Esophagus muscularis mucosa (tissue), 4 donors: ENCODE measurements at places on chromosomes 7 and 10. TPM values are rescaled to one million over a fixed set of nuclear protein-coding genes. Genes with fewer than 3 reads are reported as not detected.
A peak's percentile ranks its signal among the peaks of the same experiment; 100 is the strongest.

DNA sequence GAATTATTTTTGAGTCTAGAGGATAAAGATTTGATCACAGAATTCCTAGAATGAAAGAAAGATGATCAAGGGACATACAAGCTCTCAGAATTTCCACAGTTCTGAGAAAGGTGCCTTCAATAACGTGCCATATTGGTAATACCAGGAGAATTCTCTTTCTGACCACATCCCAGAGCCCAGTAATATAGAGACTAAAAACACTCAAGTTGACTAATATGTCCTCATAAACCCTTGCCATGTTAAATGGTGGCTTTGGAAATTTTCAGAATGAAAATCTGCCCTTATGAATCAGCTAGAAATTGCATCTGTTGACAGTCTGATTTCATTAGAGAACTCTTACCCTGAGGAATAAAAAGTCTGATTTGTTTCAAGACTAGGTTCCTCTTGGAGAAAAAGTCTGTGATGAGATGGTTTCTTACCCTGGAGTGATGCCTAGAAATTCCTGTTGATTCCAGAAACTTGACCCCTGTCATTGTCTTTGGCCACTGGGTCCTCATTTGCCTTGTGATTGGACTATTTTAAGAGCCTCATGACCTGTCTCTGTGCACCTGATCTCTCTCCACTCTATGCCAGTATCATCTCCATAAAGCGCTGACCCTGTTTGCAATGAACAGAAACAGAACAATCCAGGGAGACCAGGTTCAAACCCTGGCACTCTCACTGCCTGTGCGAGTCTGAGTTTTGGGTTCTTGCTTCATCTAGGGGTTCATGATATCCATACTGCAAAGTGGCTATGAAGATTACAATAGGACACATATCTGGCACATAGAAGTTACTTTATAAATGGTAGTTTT lies 3.3 kb downstream of the IL2RA start:
- DNase-seq = no peak

DNA sequence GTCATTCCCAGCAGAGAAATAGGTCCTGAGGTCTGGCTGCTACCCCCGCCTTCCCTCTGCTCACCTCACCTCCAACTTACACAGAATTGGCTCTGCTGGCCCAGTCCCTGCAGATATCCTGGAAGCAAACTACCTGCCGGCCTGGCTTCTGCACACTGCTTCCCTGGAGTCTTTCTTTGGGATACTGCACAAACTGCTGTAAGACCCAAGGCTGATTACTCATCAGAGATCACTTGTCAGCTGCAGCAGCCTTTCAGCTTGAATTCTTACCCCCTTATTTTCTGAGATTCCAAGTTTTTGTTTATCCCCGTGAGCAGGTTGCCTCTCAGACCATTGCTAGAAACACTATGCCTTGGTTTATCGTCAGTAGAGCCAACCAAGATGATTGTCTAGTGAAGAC lies 426.4 kb downstream of the PHTF2 start:
- DNase-seq = no peak

DNA sequence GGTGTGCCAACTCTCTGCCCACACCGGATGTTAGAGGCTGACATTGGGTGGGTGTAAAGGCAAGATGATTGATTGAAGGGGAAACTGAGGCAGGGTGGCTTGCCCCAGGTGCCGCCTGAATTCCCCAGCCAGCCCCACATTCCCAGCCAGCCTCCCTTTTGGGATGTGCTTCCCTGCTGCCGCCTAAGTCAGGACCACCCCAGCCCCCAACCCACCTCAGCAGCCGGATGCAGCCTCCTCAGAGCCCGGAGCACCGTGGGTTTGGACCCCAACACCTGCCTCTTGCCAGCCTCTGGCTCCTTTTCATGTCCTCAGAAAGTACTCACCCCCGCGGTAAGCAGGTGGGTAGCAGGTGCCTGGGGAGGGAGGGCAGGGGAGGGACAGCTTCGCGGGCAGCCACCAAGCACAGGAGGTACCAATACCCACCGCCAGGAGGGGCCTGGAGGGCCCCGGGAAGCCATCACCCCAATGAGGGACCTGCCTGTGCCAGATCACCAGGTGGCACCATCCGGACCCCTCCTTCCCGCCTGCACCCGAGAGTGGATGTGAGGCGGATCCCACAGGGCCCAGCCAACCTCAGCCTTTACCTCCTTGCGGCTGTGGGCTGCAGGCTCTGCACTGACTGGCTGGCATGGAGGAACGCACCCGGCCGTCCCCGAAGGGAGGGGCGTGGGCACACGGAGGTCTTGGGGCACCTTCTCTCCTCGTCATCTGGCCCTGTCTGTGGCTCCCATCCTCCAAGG lies 60.5 kb downstream of the PWWP2B start:
- no peak for DNase-seq

DNA sequence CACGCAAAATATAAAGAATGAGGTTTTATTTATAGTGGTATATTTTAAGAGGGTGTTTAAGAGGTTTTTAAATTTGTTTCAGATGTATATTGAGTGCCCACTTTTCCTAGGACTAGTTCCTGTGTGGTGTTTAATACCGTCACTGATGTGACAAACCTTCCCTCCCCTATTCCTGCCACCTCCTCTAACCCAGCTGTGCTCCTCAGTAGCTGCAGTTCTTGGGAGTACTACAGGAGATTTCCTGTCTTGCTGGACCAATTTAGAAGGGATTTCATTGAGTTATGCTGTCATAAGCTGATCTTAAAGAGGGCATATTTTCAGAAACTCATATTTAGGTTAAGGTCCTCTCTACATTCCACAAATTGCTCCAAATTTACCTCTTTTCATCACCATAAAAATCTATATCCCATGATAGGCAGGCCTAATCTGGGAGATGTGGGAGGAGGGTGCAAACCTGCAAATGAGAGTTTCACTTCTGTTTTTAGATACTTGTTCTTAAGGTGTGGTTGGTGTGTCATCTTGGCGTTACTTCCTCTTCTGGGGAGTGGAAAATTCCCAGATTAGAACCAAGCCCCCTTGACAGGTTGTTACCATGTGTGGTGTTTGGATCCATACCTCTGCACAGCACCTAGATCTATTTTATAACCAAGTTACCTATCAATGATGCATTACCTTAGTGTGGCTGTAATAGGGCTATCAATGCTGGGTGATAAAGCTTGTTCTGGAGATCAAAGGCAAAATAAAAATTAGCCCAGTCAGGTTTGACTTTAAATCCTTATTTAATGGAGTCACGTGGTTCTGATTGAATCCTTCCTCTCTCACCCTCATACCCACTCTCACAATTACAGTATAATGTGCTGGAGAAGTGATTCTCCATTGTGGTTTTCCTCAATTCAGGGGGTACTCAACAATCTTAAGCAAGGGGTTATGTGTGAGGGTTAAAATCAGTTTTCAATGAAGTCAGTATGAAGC lies 141.1 kb downstream of the CDK14 start:
- DNase-seq = no peak

DNA sequence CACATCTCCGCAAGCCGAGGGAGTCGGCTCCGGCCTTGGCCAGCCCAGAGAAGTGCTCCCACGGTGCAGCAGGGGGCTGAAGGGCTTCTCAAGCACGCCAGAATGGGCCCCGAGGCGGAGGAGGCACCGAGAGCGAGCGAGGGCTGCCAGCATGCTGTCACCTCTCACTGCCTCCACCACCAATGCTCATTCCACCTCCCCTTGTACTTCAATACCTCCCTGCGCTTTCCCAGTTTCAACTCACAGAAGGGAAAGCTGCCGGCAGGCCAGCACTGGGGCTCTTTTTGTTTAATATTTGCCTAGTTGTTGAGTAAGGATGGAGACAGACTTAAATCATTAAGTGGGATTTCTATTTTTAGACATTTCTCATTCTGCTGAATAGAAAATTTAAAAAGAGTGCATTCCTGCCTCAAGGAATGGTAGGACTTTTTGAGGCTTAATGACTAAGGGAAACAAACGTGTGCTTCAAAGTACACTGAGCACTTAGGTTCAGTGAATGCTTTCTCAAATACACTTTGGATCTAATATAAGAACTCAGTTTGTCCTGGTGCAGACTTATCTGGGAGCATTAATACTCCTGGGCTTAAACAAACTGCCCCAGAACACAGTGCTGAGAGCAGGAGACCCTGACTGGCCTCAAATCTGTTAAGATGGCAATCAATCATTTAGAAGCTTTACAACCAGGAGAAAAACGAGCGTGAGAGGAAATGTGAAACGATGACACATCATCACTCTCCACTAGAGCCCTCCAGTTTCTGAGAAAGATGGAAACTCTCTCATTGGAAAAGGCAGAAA lies 131.2 kb downstream of the RALA start:
- DNase-seq = no peak

DNA sequence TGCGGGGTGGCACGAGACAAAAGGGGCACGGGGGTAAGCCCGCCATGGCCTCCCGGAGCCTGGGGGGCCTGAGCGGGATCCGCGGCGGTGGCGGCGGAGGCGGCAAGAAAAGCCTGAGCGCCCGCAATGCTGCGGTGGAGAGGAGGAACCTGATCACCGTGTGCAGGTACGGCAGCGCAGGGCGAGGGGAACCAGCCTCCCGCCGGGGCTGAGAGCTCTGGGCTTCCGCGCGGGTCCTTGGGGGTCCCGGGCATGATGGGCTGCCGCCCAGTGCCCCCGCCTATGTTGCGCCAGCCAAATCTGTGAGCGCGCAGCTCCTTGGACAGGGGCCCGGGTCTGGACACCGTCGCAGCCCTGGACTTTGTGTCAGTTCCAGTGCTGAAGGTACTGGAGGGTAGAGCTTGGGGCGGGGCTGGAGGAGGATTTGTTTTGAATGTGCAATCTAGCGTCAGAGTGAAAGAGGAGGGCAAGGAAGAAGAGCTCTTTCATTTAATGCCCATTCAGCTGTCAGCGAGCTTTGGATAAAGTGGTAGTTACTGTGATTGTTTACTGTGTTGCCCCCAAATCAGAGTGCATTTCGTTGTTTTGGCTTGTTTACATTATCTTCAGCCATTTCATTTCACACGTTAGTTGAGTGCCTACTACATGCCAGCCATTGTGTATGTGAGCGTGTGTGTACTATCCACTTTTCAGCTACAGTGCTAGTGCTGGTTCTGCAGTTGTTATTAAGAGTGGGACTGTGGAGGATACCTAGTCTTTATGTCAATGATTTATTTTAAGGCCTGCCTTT lies 777 bp downstream of the RUNDC3B start:
- no peak for DNase-seq

GRCh38 chr7:94127026-94127425 lies 122.9 kb upstream of the BET1 start:
- no peak for DNase-seq

DNA sequence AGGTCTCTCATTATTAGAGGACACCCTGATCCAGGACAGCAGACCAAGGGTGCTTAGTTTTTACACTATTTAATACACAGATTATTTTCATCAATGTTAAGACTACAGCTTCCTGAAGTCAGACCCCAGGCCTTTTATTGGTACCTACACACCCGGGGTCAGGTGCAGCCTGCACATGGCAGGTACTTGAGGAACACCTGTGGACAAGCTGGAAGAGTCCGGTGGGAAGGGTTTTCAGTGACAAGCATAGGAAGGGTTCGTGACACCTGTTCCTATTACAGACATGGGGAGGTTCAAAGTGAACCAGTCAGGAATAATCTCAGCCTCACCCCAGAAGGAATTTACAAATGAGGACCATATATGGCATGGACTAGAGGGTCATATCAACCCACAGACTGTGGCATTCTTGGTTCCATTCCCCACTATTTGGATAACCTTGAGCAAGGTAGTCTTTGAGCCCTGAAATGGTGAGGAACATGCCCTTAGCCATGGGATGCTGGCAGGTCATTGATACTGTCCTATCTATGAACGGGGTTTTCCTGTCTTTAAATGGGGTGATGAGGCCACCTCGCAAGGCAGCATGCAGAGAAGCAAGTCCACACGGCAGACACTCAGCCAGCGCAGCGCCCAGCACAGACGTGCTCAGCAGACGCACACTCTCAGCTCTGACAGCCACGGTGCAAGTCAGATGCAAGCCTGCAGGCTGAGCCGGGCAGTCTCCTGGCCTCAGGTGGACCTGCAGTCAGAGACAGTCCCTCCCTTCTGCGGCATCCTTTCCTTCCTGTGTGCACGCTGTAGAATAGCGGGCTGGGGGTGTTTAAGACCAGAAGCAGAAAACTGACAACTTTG lies 624.9 kb downstream of the PTPRN2 start:
- DNase-seq = no peak

- no peak for DNase-seq
Observed at GRCh38 chr7:13152755-13153154, 465.3 kb downstream of the ARL4A start.

DNA sequence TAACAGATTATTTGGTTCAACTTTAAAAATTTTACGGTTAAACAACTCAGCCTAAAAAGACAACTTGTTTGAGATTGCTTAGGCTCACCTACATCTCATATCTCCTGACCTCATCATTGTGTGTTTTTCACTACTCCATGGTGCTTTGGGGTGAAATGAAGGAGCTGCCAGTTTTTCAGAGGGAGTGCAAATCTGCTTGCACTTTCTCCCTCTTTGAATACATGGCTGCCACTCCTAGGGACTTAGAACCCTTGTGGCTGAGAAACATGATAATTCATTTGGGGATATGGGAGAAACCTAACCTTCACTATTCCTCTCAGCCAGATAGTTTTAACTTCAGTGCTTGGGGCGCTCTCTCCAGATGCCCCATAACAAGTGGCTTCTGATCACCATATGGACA lies 2.7 kb downstream of the CCSER2 start:
- DNase-seq = no peak

- peak; percentile 53 for DNase-seq
Observed at GRCh38 chr7:155863721-155864151, 51.5 kb upstream of the SHH start.

DNA sequence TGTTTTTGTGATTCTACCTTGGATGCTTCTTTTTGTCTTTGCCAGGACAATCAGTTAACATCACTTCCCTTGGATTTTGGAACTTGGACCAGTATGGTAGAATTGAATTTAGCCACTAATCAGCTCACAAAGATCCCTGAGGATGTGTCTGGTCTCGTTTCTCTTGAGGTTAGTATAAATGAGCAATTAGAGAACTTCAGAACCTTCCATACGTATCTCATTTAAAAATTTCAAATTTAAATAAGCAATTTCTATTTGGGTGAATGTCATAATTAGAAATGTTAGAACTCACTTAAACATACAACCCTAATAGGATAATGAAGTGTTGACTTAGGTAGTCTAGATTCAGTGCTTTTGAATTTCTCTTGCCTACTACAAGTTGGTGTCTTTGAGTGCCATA lies 69.3 kb upstream of the ADRA2A start:
- DNase-seq = no peak

DNA sequence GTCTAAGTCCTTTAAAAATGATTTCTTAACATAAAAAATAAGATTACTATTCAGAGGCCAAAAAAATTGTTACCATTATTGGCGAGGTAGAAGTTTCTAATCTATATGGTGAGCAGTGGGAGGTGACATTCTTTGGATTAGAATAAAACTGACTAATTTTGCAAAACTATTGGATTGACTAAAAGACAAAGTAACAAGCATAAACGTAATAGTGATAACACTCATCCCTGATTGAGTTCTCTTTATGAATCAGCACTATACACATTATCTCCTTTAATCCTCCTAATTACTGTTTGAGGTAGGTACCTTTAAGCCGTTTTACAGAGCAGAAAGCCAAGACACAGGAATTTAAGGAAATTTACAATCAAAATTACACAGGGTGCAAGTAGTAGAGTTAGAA lies 139.2 kb upstream of the NRP1 start:
- DNase-seq = no peak

Gene ADIRF
- total RNA-seq = 119 TPM

Gene NKX2-3
- not detected for total RNA-seq

Gene SCRN1
- 86.5 TPM for total RNA-seq

Gene DYDC2
- total RNA-seq = not detected

Gene GNB2
- 150 TPM for total RNA-seq

Gene UNC5B
- 3.7 TPM for total RNA-seq

Gene SLC39A12
- total RNA-seq = not detected

Gene HOXA2
- 5.4 TPM for total RNA-seq

Gene VENTX
- 2.3 TPM for total RNA-seq
